Stimulated activated naive CD4-positive, alpha-beta T cell treated with Interleukin-2 at 50 U/mL for 16 hours (primary cell): ENCODE measurements at places on chromosomes 5 and 9.

DNA sequence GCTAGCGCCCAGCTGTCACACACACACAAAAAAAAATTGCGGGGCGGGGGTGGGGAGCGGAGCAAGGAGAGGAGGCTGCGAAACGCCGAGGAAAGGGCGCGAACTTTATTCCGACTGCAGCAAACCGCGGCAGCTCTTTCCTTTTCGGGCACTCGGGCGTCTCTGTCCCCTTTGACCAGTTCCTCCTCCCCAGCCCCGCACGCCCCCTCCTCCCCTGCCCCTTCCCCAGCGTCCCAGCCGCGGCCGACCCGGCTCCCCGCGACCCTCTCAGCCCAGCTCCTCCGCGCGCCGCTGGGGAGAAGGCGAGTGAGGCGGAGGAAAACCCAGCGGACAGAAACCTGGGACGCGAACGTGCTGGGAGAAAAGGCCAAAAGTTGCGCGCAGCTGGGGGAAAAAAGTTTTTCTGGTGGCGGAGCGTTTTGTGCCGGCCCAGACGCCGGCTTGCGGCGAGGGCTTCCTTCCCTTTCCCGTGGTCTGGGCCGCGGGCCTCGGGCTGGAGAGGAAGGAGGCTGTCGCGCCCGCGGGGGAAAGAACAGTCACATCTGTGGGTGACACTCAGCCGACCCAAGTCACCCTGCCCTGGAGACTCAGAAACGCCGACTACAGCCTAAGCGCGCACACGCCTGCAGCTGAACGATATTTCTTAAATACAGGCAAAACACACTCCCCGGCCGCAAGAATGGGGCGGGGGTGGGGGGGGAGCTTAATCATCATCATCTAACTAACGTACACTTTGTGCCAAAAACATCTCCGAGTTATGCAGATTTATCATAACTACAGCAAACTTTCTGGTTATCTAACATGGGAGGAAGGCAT lies 1.1 kb upstream of the BNC2 start:
- DNase-seq: no peak

- DNase-seq: no peak
These were observed 420.6 kb downstream of the MED10 start for GRCh38 chr5:5957737-5958136.

DNA sequence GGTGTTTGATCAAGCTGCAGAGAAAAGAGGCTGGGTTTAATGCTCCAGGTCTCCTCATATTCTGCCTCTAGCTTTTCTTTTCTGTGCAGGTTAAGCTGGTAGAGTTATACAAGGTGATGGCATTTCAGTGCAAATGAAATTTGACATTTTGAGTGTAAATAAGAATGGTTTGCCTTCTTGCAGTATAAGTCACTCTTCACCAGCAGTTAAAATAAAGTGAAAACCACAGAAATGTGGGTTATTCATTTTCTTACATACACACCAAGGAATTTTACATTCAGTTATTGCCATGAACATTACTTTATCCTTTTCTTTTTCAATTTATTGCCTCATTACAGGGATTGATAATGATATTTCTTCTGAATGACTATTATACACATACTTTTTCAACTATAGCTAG lies 337.5 kb upstream of the PCSK5 start:
- no peak for DNase-seq

DNA sequence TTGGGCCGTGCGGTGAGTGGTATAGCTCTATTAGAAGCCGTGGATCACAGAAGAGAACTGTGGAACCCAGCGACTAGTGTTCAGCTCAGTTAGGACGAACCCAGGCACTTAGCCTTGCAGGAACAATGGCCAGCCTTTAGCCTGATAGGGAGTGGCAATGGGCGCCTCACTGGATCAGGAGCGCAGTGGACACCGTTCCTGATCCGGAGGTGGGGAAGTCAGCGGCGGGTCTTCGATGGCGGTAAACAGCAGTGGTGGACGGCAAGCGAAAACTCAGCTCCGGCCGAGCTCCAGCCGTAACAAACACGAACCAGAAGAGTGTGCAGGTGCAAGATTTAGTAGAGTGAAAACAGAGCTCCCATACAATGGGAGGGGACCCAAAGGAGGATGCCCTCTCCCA lies 340.0 kb downstream of the TLE4 start:
- no peak for DNase-seq

- DNase-seq: no peak
These were observed 156.0 kb downstream of the SEC61B start for GRCh38 chr9:99377790-99378775.

DNA sequence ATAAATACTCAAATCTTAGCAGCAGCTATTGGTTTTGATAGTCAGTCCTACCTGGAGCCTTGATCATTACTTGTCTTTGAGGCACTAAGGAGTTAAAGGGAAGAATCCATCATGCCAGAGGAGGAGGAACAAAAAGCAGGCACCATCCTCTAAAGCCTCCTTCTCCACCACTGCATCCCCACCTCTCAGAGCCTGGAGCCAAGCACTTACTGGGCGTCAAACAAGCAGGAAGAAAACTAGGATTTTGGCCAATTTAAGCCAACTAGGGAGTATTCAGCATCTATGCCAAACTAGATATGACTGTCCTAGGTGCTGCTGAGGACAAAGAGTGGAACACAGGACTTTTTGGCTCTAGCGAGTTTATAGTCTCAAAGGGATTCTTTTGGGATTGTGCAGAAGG lies 152.5 kb downstream of the PPP2R2B start:
- no peak for DNase-seq

DNA sequence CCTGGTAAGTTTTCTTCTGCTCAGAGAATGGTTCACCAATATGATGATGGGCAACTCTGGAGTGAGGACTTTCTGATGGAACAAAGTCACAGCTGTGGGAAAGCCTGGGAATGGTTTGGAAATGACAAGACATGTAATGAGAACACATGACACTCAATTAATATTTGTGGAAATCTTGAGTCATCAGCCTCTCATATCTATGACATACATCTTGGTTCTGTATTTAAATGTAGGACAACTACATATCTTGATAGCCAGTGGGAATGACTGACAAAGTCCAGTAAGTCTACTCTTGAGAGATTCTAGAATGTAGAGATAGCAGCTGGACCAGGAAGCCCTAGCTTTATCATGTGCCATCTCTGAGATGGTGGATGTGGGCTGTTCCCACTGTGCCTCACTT lies 85.5 kb downstream of the PALM2AKAP2 start:
- no peak for DNase-seq

DNA sequence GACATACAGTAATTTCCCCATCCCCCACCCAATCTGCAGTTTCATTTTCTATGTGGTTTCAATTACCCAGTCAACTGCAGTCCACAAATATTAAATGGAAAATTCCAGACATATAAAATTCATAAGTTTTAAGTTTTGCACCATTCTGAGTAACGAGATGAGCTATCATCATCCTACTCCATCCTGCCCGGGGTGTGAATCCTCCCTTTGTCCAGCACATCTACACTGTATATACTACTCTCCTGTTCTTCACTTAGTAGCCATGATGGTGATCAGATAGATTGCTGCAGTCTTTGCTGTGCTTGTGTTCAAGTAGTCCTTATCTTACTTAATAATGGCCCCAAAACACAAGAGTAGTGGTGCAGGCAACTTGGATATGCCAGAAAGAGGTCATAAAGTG lies 11.3 kb downstream of the OXCT1 start:
- DNase-seq: no peak

- no peak for DNase-seq
These were observed 58.1 kb upstream of the DHFR start for GRCh38 chr5:80712919-80713318.

DNA sequence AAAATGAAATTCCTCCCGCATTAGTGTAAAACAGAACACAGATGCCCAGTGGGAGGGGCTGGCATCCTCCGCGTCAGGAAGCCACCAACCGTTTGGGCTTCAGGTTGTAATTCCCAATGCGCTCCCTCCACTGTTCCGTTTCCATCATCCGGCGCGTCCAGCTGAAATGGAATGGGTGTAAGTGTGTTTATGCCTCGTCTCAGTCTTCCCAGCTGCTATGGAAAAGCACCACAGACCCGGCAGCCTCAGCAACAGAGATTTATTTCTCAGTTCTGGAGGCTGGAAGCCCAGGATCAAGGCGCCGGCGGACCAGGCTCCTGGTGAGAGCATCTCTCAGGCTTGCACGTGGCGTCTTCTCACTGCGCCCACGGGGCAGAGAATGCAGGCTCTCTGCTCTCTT lies 20.4 kb downstream of the KCNT1 start:
- no peak for DNase-seq

DNA sequence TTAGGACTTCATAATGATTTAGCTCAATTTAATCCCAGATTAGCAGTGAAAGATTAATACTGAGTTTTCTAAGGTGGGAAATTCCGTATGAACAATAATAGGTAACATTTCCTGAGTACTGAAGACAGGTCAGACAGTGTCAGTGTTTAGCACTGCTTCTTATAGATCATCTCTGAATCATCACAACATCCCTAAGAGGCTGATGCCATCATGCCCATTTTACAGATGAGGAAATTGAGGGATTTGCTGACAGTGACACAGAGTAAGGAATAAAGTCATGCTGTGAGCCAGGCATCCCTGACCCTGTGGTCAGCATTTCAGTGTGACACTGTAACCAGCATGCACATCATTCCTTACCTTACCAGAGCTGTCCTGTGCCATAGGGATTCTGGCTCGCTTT lies 44.5 kb downstream of the DAPK1 start:
- DNase-seq: no peak

GRCh38 chr9:100167915-100168654 lies 69.0 kb downstream of the INVS start:
- no peak for DNase-seq

DNA sequence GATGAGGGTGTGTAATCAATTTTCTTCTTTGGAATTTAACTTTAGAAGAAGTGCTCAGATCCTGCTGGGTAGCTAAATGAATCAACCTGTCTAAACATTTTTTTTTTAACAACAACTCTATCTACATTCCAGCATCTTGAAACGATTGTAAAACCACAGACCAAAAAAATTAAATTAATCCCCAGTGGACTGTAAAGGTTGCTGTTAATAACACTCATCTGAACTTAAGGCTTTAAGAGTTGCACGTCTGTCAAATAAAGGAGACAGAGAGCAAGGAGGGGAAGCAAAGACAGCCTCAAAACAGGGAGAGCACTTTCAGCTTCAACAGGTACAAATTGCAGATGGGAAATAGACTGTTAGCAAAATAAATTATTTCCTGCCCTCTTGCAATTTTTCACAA lies 548.5 kb downstream of the DTWD2 start:
- no peak for DNase-seq

GRCh38 chr5:141783005-141783946 lies 94.9 kb downstream of the PCDH1 start:
- no peak for DNase-seq
